MG63 (cell line): ENCODE measurements at places on chromosomes 7 and 10. TPM values are rescaled to one million over a fixed set of nuclear protein-coding genes. Genes with fewer than 3 reads are reported as not detected.

DNA sequence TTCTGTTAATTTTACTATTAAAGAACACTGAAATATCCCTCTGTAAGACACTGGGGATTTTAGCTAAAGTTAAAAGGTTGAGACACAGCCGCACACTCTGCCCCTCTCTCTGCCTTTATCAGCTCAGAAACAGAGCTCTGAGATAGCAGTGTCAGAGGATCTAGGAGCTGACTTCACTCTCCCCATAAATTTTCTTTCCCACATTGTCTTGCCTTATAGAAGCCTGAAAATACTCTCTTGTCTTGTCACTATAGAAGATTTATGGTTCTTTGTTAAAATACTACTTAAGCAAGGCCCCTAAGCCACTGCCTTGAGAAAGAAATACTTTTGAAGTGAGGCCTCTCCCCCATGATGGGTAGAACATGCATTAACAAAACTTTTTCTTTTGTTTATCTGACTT is 105.7 kb upstream of the C10orf90 start:
- no peak for DNase-seq

DNA sequence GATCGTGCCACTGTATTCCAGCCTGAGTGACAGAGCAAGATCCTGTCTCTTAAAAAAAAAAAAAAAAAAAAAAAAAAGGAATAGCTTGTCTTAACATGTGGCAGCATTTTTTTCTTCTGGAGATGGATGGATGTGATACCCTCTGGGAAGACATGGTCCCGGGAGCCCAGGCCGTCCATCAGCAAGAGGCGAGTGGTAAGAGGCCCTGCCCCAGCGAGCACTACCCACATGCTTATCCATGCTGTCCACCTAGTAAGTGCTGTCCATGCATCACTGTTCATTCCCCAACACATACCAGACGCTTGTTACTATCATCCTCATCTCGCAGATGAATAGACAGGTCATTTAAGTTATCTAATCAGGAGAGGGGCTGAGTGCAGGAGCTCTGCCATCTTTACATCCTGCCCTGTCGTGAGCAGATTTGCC is 12.9 kb downstream of the ATP6V1F start:
- no peak for DNase-seq

GRCh38 chr7:70040970-70041766 is 442.9 kb downstream of the AUTS2 start:
- no peak for DNase-seq

DNA sequence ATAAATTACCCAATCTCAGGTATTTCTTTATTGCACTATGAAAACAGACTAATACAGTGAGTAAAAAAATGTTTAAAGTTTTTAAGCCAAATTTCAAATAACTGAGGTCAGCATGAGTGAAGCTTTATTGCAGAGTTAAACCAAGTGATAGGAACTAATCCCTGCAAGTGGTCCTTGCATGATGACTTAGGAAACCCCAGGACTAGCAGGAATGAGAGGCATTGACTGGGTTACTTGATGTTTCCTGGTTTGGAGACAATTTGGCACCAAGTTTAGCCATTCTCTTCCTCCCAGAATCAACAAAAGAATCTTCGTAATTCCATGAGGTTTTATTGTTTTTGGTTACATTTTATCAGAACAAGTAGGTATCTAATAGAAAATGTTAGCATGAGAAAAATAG is 194.2 kb downstream of the BICC1 start:
- DNase-seq: no peak

DNA sequence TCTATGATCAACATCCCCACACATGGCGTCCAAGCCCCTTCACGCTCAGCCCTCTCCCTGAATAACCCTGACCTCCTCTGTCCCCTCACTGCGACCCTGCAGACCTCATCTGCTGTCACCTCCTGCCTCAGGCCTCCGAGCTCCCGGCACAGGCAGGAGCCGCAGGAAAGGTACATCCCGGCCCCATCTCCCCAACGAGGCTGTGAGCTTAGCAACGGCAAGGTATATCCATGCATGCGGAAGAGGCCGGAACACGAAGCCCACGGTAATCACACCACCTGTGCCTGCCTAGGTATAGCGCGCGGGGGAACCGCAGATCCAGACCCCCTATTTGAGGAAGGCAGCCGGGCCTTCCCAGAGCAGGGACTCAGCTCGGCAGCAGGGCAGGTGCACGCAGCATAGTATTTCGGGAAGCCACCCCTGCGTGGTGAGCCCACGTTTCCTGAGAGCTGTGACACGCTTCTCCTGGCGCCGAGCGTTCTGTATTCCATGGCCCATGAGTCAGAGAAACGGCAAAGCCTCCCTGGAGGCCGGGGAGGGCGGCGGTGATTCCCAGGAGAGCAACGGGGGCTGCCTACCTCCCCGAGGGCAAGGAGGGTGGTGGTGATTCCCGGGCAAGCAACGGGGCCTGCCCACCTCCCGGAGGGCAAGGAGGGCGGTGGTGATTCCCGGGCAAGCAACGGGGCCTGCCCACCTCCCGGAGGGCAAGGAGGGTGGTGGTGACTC is 50.1 kb upstream of the DNAAF5 start:
- no peak for DNase-seq

GRCh38 chr10:80050752-80051151 is 27.7 kb upstream of the TMEM254 start:
- no peak for DNase-seq

DNA sequence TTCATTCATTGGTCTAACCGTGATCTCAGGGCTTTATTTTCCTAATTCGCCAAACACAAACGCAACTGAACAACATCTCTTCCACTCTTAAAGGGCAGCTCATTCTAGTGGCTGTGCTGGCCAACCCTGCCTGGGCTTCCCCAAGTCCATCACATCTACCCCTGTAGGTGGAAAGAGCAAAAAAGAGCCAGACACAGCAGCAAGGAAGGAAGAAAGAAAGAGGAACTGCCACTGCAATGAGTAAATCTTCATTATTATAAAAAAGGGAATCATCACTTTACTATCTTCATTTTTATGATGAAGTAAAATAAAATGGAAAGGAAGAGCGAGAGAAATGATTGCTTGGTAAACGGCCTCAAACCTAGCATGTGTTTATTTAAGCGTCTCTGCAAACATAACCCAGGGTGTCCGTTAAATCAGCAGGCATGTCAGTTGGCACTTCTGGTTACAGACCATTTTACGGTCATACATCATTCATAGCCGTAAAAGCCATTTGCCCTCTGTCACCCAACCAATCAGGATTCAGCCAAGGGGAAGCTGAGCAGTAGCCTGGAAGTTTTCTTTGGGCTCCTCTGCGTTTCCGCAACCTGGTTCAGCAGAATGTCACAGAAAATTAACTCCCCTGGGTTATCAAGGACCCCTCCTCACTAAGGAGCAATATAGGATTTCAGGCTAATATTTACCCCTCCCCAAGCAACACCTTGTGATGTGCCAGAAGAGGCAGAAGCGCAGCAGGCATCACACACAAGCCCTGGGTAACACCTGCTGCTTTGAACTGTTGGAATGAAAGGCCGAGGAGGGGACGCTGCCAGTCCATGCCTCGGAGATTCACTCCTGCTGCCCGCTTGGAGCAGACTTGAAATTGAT is 234.0 kb downstream of the SNX10 start:
- DNase-seq: no peak

DNA sequence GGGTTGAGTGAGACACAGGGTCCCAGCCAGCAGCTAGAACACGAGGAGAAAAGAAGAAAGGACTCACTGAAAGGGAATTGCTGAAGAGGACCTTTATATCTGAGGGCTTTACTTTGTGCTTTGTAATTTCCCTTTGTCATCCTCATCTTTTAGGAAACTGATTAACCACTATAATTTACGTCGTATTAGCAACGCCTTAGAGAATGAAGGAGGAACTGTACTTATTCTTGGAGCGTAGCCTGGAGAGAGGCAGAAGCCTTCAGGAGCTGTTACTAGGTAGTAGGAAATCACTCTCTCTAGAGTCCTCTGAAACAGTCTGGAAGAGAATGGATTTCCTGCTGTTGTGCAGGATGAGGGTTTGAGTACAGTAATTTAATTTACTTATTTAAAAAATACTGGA is 101.0 kb upstream of the STEAP1B start:
- DNase-seq: no peak

DNA sequence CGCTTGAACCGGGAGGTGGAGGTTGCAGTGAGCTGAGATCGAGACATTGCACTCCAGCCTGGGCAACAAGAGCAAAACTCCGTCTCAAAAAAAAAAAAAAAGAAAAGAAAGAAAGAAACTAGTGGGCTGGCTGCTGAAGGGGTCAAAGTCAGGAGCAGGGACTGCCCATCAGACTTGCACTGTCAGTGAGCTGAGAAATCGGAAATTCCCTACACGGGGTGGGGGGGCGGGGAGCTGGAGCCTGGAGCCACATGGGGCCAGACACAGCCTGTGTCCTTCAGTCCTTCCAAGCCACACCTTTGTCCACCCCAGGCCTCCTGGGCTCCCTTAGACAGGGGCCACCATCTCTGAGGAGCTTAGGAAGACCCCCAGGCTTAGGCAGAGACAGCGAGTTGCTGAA is 34.5 kb downstream of the SRRM3 start:
- DNase-seq: no peak

GRCh38 chr10:35214607-35215020 is 88.0 kb downstream of the CREM start:
- DNase-seq: no peak

DNA sequence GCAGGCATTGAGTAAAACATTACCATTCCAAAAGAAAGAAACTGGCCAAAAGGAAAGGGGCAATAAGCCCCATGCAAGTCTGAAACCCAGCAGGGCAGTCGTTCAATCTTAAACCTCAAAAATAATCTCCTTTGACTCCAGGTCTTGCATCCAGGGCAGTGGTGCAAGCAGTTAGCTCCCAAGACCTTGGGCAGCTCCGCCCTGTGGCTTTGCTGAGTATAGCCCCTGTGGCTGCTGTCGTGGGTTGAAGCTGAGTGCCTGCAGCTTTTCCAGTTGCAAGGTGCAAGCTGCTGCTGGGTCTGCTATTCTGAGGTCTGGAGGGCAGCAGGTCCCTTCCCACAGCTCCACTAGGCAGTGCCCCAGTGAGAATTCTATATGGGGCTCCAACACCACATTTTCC is 580.1 kb upstream of the AUTS2 start:
- no peak for DNase-seq

GRCh38 chr10:47107007-47107747 is 192.8 kb upstream of the GDF10 start:
- DNase-seq: no peak

GRCh38 chr7:106369816-106370215 is 85.0 kb upstream of the NAMPT start:
- no peak for DNase-seq

GRCh38 chr7:47605816-47606575 is 24.1 kb upstream of the TNS3 start:
- DNase-seq: no peak

GRCh38 chr10:93313798-93314197 is 168.3 kb downstream of the MYOF start:
- DNase-seq: no peak

- DNase-seq: no peak
These were observed 31.2 kb downstream of the TRRAP start for GRCh38 chr7:98909487-98909886.

DNA sequence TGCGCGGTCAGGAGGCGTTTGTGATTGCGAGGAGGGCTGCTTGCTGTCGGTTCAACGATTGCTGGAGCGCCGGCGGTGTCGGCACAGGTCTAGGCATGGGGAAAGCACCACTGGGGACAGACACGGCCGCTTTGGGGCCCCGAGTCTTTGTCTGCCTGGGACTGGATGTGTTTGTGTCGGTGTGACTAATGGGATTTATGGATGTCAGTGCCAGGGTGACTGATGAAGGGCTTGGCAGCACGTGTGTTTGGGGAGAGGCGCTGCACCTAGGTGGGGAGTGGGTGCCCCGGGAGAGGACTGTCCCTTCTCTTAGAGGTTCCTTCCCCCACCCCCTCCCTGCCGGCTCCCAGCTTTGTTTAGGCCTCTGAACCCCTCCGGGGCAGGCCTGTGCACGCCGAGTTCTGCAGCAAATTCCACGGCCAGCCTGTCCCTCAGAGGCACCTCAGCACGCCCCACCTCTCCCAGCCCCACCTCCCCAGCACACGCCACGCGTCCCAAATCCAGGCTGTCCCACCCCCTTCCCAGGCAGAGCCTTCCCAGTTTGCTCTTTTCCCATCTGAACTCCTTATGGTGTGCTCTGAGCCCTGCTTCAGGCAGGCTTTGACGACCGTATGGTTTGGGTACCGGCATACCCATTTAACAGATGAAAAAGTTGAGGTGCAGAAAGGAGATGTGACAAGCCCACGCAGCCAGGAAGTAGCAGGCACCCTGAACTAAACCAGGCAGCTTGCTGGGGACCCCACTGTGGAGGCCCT is 6.4 kb upstream of the TNRC18 start:
- peak; percentile 66 for DNase-seq

DNA sequence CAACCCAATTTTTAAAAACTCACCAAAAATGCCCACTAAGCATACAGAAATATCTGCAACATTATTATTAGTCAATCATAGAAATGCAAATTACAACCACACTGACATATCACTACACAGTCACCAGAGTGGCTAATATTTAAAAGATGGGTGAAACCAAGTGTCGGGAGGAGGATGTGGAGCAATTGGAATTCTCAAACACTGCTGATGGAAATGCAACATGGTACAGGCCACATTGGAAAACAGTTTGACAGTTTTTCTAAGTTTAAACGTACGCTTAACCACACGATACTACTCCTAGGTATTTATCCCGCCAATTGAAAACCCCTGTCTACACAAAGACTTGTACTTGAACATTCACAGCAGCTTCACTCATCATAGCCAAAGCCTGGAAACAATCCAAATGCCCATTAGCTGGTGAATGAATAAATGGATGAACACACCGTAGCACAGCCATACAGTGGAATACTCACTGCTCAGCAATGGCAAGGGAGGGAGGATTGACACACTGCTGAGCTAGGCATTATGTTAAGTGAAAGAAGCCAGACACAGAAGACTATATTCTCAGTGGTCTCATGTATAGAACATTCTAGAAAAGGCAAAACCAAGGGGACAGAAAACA is 16.3 kb downstream of the GCK start:
- DNase-seq: no peak

DNA sequence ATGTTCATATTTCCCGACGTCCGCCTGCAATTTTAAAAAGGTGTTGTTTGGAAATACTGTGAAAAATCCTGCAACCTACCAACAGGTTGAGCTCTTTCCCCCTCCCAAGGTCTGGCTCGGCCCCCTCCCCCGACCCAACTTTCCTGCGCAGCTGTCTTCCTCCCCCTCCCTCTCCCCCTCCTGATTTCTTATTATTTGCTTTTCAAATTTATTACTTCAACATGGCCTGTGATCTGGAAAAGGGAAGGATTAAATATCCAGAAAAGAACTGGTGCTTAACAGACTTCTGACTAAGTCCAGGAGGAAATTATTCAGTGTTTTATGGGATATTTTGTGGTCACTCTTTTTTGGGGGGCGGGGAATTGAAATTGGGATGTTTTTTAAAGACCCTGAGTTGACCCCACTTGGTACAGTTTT is 2.4 kb downstream of the ARID5B start:
- DNase-seq: no peak

The VAX1 gene
- total RNA-seq: not detected in 2 replicates

The ATP6V0A4 gene
- total RNA-seq: not detected in 2 replicates

The TUBAL3 gene
- not detected in 2 replicates for total RNA-seq

The TMEM270 gene
- total RNA-seq: not detected in 2 replicates

The AZGP1 gene
- total RNA-seq: not detected in 2 replicates

The SLC39A12 gene
- total RNA-seq: 0.23 TPM in 1 of 2 replicates, not detected in the other

The OR2A5 gene
- not detected in 2 replicates for total RNA-seq

The AGFG2 gene
- total RNA-seq: 5.8 and 10.2 TPM in 2 replicates

The WEE2 gene
- total RNA-seq: not detected in 2 replicates

The RAPGEF5 gene
- total RNA-seq: 0.30 and 1.2 TPM in 2 replicates

The CTNNA3 gene
- 1.1 TPM in 1 of 2 replicates, not detected in the other for total RNA-seq

The SRGN gene
- total RNA-seq: 10.2 and 19.6 TPM in 2 replicates
